ENCODE measurements at places on chromosomes 16 and 17.

GRCh38 chr17:8873801-8874715 lies 6.6 kb upstream of the PIK3R6 start:
- no peak for DNase-seq

- DNase-seq, result no peak
Measured at GRCh38 chr16:947255-947921, 23.4 kb downstream of the LMF1 start.

GRCh38 chr16:55297910-55298479 lies 26.0 kb upstream of the IRX6 start:
- no peak for DNase-seq

GRCh38 chr17:35895636-35896587 lies 15.8 kb upstream of the CCL5 start:
- no peak for DNase-seq

- DNase-seq, result no peak
Measured at GRCh38 chr17:57108671-57109392, 23.8 kb downstream of the AKAP1 start.

DNA sequence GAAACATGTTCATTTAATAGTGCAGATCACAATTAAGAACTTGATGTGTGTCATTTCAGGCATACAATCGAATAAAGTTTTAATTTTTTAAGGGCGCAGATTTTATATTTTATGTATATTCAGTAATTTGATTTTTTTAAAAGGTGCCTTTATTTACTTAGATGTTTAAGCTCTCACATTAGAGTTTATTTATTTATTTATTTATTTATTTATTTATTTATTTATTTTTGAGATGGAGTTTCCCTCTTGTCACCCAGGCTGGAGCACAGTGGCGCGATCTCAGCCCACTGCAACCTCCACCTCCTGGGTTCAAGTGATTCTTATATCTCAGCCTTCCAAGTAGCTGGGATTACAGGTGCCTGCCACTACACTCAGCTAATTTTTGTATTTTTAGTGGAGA lies 3.8 kb downstream of the B4GALNT2 start:
- DNase-seq, result no peak

DNA sequence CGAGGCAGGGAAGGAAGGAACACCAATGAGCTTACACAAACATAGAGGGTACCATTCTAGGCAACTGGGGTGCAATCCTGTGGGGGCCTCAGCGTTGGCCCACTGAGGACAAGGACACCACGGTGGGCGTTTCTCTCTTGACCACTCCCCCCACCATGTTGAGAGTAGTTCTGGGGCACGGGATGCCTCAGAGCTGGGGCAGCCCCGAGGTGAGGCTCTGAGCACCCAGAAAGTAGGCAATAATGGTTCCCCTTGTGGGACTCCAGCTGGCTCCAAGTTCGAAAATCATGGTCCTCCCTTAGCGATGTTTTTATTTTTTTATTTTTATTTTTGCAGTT lies 5.1 kb downstream of the PRSS21 start:
- DNase-seq, result no peak

- DNase-seq, result peak; percentile 12
Measured at GRCh38 chr16:86044241-86044671, 145.3 kb downstream of the IRF8 start.

GRCh38 chr16:70694868-70695218 lies 9.0 kb upstream of the MTSS2 start:
- no peak for DNase-seq

- DNase-seq, result no peak
Measured at GRCh38 chr16:27221576-27222248, 18.4 kb downstream of the KDM8 start.

GRCh38 chr16:50836121-50836621 lies 94.3 kb downstream of the CYLD start:
- no peak for DNase-seq

- no peak for DNase-seq
Measured at GRCh38 chr17:51228161-51228560, 31.7 kb downstream of the MBTD1 start.

DNA sequence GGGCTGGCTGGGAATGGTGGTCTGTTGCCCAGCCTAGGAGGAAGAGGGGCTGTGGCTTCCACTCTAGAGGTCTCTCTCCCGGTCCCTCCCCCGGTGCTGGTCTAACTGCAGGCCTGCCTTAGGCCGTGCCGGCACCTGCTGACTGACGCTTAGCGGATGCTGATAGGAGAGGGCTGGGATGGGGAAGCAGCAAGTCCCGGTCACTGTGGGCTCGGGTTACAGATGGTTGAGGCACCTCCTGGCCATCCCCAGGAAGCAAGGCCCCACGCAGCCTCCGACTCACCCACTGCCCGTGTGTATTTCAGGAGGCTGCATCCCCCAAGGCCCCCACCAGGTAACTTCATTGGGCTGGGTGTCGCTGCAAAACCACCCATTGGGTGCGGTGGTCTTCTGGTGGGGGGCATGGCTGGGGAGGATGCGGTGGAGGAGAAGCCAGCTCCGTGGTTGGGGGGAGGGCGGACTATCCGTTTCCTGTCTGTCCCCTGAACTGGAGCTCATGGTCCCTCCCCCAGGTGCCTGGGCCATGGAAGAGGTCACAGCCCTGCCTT lies 278.9 kb downstream of the SEC14L1 start:
- DNase-seq, result no peak

DNA sequence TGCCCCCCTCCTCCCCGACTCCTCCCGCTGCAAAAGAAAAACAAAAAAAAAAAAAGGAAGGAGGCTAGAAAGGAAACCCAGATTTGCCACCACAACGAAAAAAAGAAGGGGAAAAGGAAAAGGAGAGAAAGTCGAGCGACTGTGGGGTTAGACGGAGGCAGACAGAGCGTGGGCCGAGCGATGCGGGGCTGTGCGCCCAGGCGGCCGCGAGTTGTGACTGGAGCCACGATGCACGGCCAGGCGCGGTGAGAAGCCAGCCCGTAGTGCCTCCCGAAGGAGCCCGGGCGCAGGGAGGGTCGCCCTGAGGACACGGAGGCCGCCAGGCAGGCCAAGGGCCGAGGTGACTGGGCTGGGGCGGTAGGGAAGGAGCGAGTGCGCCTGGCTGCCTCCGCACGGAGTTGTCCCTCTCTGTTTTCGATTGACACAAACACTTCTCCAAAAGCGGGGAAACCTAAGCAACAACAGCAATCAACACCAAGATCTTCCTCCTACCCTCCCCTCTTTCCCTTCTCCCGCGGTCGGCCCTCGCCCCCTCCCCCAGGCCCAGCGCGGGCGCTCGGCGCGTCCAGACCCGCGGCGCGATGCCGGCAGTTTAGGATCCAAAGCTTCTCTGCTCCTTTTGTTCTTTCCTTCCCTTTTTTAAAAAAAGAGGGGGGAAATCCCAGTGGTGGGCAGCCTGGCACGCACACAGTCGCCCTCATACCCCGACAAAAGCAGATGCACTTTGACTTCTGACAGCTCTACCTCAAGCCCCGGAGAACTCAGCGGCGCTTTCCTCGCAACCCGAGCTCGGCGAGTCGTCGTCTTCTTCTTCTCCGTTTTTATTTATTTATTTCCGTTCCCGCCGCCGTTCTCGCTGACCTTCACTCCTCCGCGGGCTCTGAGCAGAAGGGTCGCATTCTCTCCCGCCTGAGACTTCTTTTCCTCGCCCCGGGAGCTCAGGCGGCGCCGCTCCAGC lies at the start of gene LHX1:
Gene LHX1 (plus strand): TSS at position 475 of the 958 bp plus-strand sequence. CDS start 723 bp downstream, outside the sequence.
- no peak for DNase-seq

GRCh38 chr16:30541502-30542329 lies 7.1 kb upstream of the ZNF747 start:
- DNase-seq, result no peak

- DNase-seq, result no peak
Measured at GRCh38 chr16:50478773-50479149, 69.4 kb upstream of the NKD1 start.

GRCh38 chr16:78127130-78127529 lies 27.7 kb downstream of the WWOX start:
- no peak for DNase-seq

GRCh38 chr17:45235416-45236281 lies 14.0 kb downstream of the FMNL1 start:
- DNase-seq, result peak; percentile 50

- DNase-seq, result no peak
Measured at GRCh38 chr17:42389135-42389417, 834 bp upstream of the STAT3 start.

- DNase-seq, result no peak
Measured at GRCh38 chr17:15264542-15264941, 584 bp downstream of the PMP22 start.

- DNase-seq, result no peak
Measured at GRCh38 chr16:88972349-88972748, 4.7 kb downstream of the CBFA2T3 start.

DNA sequence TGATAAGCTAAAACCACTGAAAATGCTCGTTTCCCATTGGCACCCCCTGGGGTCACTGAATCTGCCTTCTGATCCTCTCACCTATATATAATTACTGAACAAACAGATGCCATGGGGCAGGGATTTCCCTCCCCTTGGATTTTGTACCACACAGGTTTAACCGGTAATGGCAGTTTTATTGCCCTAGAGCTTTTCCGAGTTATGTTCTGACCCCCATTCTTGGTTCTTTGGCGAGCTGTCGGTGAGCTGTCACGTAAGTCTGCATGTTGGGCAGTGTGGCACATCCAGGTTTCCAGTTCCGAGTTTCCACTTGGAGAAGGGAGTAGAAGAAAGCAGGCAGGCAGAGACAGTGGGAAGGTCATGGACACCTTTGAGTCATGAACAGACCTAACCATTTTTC lies 7.1 kb downstream of the TMEM97 start:
- DNase-seq, result no peak

DNA sequence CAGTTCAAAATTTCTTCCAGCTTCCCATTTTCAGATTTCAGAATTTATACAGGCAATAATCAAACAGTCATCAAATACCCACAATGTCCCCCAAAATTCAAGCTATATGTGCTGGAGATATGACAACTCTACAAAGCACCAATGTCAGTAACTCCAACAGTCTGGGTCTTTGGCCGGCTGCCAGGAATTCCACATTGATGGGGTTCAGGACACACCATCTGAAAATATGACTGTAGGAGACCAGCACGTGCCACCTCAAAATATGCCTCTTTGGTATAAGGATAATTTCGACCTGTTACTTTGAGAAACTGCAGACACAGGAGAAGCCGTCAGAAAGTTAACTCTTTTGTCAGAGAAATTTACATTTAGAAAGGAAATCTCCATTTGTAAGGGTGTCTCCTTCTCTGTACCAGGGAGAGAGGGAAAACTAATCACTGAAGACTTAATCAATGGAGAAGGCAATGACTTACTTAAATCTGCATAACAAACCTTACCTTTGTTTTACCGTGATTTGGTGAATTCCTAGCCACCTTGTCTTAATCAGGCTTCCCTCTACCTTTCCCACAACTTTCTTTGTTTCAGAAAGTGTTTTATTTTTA lies 594.3 kb upstream of the CDH5 start:
- DNase-seq, result no peak

GRCh38 chr16:56789360-56789759 lies 59.4 kb downstream of the NUP93 start:
- no peak for DNase-seq

- no peak for DNase-seq
Measured at GRCh38 chr17:36752096-36752888, 150.9 kb downstream of the MRM1 start.

GRCh38 chr16:354291-354881 lies 1.9 kb upstream of the AXIN1 start:
- DNase-seq, result no peak

- no peak for DNase-seq
Measured at GRCh38 chr16:2295056-2295798, 27.3 kb upstream of the RNPS1 start.

Measured in glomerular endothelial cell (primary cell).